CD14-positive monocyte (primary cell): ENCODE measurements at places on chromosomes 3 and 15. TPM values are rescaled to one million over a fixed set of nuclear protein-coding genes. Genes with fewer than 3 reads are reported as not detected.

DNA sequence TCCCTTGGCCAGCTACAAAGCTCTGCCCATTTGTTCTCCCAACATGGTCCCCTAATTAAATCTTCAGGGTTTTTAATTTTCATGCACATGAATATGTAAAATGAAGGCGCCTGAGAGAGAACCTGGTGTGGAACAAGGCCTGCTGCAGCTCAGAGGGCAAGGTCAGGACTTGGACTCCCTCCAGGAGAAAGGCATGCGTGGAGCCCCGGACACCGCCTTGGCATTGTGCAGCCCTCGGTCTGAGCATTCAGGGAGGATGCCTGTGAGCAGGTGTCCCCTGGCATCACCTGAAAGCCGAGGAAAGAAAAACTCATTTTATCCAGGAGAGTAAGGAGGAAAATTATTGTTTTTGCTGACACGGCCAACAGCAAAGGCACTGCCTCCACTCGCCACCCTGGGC, 33.8 kb upstream of the EPHB1 start:
- DNase-seq: no peak

The CHRNB4 gene
- polyA plus RNA-seq: not detected

DNA sequence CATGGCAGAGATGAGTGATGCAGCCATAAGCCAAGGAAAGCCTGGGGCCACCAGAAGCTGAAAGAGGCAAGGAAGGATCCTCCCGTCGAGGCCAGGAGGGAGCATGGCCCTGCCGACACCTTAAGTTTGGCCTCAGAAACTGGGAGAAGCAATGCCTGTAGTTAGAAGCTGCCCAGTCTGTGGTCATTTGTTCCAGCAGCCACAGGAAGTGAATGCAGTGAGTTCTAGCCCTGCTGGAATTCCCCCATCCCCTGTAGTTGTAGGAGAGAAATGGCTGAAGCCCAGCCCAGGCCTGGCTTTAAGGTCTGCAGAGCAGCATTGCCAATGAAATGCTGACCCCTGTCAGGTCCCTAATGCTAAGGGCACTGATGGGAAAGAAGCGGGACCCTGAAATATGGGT, 12.2 kb upstream of the CHSY1 start:
- DNase-seq: no peak

The NKIRAS1 gene
- 1.9 TPM for polyA plus RNA-seq

The MINAR1 gene
- not detected for polyA plus RNA-seq

GRCh38 chr15:44727485-44728231, 8.7 kb upstream of the TRIM69 start:
- peak; percentile 29 for DNase-seq

The TM2D3 gene
- polyA plus RNA-seq: 26.5 TPM
